ENCODE measurements at places on chromosomes 11 and 22.
A peak's percentile ranks its signal among the peaks of the same experiment; 100 is the strongest.

- no peak for DNase-seq
Measured at GRCh38 chr11:63961608-63962412, 12.6 kb upstream of the COX8A start.

GRCh38 chr11:96193745-96194443 is 149.1 kb downstream of the MAML2 start:
- DNase-seq: no peak

DNA sequence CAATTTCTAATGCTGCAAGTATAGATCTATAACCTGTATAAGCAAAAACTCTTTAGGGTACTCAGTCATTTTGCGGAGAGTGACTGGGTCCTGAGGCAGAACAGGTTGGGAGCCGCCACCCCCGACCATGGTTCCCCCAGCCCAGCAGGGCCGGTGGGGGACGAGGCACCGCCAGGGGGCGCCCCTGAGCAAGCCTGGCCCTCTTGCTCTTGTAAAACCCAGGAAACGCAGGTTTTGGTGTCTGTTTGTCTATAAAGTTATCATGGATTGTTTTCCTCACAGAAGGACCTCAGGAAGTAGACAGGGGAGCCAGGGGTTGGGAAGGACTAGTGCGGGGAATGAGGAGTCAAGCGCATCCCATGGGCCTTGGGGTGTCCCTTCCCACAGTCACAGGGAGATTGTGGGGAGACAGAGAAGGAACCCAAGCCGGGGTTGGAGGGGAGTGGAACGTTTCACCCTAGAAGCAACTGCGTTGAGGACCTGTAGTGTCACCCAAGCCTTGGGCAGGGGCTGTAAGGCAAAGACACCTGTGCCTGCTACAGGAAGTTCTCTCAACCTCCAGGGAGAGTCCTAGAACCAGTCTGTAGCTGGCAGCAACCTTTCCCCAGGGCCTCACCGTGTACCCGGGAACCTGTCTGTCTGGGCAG is 26.4 kb downstream of the KCTD17 start:
- peak; percentile 50 for DNase-seq

DNA sequence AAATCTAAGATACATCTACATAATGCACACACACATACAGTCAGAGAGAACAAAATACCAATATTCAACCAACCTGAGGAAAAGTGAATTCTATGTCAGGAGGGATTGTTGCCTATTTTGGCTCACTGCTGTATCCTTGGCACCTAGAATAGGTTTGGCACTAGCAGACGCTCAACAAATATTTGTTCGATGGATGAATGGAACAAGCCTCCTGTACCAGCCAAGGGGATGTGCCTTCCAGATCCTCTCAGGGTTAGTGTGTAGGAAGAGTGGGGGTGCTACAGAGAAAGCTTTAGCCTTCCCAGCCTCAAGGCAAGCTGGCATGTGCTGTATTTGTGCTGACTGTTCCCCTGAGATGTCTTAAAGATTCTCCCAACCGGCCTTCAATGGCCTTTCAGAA is 23.3 kb upstream of the POU2AF1 start:
- DNase-seq: no peak

DNA sequence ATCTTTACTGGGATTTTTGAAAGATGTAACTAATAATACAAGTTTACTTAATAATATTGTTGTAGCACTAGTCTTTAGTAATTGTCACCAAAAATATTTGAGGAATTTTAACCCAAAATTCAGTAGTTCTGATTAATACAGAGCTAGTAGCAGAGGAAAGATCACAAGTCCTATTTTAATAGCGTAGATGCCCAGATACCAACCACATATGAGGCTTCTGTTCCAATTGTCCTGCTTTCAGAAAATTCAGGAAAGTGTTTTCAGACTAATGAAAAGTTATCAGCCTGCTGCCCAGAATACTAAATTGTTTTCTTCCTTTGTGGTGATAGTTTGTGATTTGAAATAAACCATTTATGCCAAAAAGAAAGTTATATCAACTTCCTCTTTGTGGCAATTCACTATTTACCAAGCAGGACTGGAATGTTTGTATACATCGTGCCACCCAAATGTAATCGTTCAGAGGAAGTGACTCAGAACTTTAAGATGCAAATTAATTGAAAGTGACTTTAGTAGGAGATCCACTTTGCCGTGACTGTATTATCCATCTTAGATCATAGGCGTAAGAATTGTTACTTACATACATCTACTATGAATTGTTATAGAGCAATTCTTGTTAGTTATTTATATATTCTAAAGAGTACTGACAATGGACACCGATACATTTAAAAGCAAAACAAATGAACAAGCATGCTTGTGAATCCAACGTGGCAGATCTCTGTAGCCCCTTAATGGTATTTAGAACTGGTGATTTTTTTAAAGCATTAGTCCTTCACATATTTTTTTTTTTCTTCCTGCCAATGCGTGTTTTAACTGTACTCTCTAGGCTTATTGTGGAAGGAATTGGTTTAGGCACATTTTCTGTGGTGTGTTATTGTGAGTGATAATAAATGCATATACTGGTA is 231.0 kb downstream of the DDX10 start:
- DNase-seq: no peak

DNA sequence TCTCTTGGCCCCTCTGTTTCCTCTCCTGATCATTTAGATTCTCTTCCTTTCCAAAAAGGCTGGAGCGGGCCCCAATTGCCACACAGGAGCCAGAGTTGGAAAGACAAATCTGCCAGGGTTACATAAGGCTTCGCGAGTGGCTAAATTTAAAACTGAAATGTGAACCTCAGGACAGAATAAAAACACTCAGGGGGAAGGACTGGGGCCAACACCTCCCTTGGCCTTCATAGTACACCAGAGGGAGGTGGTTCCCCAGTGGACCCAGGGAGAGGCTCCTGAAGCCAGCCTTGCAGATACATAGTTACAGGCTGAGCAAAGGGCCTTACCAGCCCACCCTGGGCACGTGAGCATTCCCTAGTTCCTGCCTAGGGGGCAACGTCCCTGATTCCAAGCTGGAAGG is 150.1 kb downstream of the MN1 start:
- no peak for DNase-seq

- no peak for DNase-seq
Measured at GRCh38 chr11:29656597-29656996, 360.2 kb downstream of the KCNA4 start.

DNA sequence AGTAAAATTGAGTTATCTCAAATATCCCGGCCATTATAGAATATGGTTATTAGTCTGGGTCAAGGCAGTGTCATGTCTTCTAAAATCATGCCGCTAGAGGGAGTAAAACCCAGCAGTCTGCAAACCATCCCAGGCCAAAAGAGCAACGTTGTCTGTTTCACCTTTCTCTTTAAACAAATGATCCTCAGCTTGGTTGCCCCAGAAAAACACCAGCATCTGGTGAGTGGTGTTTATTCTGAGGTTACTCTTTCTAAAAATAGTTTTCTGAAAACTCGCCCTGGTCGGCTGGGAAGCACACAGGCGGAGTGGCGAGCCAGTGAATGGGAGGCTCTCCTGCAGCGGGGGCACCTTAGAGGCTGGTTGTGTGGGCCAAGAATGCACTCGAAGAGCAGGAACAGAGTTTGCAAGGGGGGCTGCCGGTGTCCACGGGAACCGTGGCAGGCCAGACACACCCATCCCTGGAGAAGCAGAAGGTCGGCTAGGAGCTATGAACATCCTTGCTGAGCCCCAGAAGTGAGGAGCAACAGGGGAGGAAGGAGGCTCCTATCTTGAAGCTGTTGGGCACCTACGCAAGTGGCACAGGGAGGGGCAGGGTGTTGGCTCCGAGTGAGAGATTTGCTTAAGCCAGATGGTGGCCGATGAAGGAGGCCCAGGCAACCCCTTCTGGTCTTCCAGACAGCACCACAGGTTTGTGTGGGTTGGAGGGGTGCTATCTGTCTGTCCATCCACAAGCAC is 297.1 kb downstream of the ETS1 start:
- DNase-seq: no peak

DNA sequence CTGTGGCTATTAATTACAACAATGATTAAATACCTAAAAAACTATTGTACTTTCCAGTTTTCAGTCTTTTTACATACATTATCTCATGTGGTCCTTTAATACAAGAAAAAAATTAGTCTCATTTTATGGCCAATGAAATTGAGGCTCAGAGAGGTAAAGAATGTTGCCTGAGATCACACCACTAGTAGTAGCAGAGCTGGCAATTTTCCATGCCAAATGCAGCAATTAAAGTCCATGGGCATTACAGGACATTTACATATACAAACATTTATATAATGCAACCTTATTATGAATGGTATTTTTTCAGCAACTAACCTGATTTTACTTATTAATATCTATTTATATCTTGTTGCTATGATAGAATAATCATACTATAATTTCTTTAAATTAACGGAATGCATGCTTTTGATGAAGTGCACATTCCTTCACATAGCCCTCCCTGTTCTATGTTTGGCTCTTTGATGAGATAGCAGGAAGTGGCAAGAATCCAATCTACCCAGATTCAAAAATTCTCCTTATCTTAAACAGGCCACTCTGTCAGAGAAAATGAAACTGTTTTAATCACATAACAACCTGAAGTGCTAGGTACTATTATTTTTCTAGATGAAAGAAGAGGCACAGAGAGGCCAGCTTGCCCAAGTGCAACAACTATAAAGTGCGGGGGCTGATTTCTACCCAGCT is 120.9 kb upstream of the LDLRAD3 start:
- no peak for DNase-seq

DNA sequence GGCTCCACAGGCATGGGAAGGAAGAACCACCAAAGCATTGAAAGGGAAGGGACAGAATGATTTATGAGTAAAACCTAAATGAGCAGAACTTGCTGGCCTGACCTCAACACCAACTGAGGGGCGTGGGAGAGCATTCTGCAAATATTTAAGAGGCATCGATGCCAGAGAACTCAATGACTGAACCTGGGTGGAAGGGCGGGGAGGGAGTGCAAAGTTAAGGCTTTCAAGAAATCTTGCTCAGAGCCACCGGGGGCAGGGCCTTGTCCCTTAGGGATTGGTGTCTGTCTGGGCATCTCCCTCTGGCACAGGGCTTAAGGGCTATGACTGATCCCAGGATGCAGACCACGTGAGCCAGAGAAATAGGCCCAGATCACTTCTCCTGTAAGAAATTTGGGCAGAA is 137.1 kb downstream of the ADAMTS15 start:
- DNase-seq: no peak

DNA sequence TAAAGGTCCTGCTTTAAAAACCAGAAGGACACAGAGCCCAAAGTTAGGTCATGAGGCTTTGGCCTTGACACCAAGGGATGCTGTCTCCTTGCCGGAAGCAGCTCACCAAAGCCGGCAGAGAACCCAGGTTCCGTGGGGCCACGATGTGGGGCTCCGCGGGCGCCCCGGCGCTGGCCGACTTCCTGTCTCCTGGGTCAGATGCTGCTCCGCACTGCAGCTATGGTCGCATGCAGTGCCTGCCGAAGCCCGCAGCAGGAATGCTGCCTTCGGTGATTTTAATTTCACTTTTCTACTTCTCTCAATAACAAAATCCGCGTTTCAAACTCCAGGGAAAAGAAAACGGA is 454 bp upstream of the OTUB1 start:
- DNase-seq: no peak

DNA sequence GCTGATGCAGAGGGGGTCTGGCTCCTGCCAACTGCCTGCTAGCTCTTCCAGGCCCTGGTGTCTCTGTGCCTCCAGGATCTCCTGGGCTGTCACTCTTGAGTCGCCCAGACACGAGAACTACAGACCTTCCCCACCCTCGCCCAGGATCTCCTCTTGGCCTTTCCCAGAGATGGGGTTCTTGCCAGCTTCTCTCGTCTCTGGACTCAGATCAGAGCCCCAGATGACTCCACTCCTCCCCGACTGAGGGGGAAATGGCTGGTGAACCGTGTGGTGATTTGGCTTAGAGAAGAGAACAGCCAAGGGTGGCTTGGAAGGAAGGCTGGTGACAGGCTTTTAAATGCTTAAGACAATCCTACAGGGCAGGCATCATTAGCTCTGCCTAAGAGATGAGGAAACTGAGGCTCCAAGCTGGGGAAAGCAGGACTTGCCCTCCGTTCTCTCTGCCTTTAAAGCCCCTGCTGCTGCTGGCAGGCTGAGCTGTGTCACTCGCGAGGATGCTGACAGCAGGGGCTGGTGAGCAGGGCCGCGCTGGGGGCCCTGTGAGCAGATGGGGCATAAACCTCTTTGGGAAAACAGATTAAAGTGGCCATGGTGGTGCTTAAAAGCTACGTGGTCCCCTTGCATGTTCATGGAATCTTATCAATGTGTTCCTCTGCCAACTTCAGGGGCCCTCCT is 90.3 kb upstream of the THY1 start:
- DNase-seq: no peak

- no peak for DNase-seq
Measured at GRCh38 chr22:27681037-27681436, 120.5 kb downstream of the MN1 start.

DNA sequence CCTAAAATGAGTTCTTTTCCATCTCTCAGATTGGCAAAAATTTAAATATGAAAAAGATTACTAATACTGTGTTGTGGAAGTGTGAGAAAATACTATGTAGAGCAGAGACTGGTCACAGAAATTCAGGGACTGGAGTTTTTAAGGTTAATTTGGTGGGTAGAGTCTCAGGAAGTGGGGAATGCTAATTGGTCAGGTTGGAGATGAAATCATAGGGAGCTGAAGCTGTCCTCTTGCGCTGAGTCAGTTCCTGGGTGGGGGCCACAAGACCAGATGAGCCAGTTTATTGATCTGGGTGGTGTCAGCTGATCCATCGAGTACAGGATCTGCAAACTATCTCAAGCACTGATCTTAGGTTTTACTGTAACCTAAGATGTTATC is 29.4 kb upstream of the TMEM86A start:
- DNase-seq: no peak

- DNase-seq: no peak
Measured at GRCh38 chr11:134346976-134347350, 15.2 kb downstream of the GLB1L2 start.

DNA sequence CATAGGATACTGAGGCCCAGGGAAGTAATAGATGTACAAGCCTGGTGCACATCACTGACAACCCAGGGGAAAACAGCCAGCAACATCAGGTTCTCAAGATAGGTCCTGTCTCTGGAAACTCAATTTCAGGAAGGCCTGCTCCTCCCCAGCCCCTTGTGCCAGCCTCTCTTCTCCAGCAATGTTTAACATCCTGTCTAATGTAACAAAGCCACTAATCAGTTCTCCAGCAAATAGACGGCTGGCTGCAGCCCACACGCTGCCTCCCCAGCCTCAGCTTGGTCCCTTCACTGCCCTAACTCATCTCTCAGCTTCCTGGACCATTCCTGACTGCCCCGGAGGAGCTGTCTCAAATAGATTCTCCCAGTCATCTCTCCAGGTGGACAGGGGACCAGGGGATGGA is 37.8 kb downstream of the RPL27A start:
- DNase-seq: no peak

- no peak for DNase-seq
Measured at GRCh38 chr11:8025816-8026215, 38.7 kb downstream of the EIF3F start.
